ENCODE measurements at places on chromosomes 1 and 21.

DNA sequence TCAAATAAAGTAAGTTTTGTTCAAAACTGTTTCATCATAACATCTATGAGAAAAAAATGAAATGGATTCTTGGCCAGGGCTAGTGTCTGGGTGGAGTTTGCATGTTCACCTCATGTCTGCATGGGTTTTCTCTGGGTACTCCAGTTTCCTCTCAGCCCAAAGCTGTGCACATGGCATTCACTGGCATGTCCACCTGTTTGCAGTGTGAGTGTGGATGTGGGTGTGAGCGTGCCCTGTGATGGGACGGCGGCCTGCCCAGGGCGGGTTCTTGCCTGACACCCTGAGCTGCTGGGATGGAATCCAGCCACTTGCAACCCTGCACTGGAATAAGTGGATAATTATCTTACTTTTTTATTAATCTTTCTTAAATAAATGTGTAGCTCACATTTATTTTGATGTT is 185.5 kb downstream of the RYR2 start:
- DNase-seq, result no peak

GRCh38 chr1:170131450-170131849 is 14.3 kb upstream of the NTMT2 start:
- DNase-seq, result no peak

DNA sequence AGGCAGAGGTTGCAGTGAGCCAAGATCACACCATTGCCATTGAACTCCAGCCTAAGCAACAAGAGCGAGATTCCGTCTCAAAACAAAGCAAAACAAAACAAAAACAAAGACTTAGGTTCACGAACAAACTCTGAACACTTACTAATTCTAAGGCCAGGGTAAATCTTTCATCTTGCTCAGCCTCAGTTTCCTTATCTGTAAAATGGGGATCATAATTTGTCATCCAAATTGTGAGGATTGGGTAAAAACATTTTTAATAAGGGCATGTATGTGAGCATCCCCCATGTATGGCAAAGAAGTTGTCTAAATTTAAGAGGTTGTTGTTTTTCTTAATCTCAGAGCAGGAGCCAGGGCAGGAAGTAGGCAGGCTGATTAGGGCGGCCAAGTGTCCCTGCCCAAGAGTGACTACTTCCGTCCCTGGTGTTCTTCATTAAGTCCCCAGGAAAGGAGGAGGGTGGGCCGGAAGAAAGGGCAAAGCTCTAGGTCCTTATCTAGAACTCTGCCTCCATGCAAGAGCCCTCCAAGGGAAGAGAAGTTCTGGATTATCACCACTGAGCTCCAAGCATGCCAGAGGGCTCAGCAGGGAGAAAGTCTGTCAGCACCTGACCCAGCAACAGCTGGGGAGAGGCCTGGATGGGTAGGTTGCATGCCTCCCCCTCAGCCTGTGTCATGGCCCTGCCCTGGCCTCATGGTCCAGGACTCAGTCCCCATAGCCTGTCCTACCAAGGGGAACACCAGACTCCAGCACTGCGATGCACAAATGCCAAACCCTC is 49.9 kb upstream of the CLIC4 start:
- no peak for DNase-seq

DNA sequence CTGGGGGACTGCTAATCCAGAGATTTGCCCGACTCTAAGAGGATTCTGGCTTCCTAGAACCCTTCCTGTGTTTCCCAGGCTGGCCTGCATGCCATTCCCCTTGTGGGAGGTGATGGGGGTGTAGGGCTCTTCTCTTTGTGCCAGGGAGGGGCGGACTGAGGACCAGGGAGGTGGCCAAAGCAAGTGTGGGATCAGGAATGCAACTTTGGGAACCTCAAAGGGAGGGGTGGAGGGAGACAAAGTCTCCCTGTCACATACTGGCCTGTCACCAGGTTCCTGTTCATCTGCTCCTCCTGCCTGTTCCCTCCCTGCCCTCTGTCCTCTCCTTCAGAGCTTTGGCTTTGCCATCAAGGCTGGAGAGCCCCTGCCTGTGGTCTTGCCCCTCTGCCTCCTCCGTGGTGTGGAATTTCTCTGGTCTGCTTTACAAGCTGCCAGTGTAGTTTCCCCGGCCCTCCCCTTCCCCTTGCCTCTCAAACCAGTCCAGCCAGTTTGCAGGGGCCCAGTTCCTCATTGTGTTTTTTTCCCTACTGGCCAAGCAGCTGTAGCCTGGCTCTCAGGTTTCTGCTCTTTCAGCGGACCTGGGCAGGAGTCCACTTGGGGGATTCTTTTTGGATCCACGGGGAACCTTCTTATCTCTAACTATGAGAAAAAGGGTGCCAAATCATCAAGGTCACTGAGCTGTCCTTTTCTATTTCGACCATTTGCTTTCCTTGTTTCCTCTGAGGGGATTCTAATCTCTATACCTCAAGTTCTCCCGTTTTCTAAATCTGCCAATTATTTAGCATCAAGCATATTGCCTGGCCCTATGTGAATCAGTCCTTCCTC is 1.8 kb downstream of the CGN start:
- DNase-seq, result no peak

DNA sequence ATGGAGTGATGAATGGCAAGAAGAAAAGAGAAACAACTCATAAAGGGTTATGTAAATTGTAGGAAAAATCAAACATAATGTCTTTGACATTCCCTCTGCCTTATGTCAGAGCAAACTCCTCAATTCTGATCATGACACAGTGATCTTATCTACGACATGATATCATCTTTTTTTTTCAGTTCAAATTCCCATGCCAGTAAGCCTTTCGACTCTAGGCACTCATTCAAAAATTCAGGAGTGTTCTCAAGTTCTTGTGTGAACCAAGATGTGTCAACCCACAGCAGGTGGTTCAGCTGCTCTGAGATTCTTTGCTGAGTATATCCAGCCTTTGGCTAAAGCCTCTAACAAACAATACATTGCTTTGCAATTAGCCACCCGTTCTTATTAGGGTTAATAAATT is 97.1 kb upstream of the ESRRG start:
- no peak for DNase-seq

- no peak for DNase-seq
Measured at GRCh38 chr1:52237430-52237829, 95.5 kb downstream of the ZFYVE9 start.

DNA sequence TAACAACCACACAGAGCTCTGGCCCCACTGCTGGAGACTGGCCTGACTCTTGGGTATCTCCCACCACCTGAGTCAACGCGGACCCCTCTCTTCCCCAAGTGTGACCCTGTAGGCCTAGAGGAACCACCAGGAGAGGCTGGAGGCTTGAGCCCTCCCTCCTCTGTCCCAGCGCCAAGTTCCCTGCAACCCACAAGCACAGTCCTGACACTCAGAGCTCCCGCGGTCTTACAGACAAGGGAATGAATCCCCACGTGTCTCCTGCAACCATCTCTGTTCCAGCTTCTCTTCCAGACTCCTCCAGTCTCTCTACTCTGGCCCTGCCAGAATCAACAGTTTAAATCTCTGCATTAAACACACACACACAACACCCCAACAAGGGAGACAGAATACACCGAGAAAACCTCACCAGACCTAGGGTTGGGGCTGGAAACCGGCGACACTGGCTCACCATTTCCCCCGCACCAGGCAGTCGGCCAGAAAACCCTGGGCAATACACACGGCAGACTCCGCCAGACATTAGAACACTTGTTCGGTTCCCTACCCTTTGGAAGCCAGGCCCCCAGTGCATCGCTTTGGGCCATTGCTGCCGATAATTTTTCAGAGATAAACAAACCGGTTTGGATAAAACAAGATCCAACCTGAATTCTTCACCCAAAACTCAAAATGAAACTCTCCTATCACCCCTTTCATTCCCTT is 21.7 kb downstream of the CASZ1 start:
- DNase-seq, result no peak

DNA sequence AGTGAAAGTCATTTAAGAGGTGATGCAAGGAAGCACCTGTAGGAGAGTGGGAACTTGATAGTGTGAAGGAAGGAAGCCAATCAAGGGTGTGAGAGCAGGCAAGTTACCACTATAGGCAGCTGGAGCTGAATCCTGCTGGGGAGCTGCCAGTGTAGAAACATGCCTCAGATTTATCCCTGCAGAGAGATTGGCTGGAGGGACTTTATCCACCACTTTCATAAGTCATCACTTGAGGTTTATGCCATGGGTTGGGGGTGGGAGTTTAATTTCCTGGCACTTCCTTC is 443.6 kb downstream of the PLPP3 start:
- DNase-seq, result no peak

DNA sequence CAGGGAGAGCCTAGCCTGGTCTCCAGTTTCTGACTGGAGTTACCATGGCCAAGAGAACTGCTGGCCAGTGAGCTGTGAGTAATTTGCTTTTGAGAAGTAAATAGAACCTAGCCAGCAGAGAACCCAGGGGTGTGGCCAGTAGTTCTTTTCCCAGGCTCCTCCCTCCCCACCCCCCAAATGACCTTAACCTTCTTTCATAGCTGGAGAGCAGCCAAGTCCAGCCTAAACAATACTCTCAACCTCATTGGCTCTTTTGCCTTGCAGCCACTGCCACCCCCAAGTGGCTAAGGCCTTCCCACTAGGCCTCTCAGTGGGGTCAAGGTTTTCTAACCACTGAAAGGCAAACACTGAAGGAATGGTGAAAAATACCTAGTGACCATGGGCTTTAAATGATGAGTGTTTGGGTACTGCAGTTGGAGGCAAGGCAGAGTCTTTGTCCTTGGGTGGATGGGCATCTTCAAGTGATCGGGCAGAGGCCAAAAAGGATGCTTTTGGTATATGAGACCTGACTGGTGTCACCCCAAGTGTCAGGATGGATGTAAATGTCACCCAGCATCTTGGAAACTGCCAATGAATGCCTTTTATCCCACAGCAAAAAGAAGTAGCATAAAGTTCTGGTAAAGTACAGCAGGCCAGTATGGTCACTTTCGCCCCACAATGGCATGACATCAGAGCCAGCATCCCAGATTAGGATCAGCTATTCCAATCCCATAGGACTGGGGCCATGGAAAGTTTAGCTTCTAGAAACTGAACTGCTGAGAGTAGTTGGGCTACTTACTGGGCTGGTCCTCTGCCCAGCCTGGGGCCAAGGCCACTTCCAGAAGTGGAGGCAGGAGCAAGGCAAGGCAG is 3.5 kb upstream of the PIGV start:
- DNase-seq, result no peak

GRCh38 chr1:100785470-100786052 is 66.0 kb downstream of the VCAM1 start:
- no peak for DNase-seq

DNA sequence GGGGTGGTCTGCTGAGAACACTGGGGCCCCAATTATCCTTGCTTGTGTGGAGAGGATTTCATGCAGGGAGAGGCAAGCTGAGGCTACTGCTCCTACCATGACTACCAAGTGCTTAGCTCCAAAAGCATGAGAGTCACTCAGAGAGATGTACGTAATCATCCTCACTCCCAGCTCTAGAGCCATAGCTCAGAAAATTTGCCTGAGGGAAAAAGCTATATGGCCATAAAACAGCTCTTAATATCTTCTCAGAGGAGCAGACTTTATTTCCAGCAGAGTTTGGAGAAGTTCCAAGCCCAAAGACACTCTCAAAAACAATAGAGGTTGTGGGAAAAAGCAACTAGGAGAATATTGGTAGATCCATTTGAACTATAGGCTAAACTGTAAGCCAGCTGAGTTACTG is 106.4 kb upstream of the PBX1 start:
- no peak for DNase-seq

GRCh38 chr1:39497585-39497984 is 6.1 kb downstream of the BMP8A start:
- no peak for DNase-seq

- DNase-seq, result no peak
Measured at GRCh38 chr1:238177351-238177750, 286.6 kb upstream of the ZP4 start.

GRCh38 chr1:235831148-235831547 is 35.6 kb downstream of the LYST start:
- no peak for DNase-seq

DNA sequence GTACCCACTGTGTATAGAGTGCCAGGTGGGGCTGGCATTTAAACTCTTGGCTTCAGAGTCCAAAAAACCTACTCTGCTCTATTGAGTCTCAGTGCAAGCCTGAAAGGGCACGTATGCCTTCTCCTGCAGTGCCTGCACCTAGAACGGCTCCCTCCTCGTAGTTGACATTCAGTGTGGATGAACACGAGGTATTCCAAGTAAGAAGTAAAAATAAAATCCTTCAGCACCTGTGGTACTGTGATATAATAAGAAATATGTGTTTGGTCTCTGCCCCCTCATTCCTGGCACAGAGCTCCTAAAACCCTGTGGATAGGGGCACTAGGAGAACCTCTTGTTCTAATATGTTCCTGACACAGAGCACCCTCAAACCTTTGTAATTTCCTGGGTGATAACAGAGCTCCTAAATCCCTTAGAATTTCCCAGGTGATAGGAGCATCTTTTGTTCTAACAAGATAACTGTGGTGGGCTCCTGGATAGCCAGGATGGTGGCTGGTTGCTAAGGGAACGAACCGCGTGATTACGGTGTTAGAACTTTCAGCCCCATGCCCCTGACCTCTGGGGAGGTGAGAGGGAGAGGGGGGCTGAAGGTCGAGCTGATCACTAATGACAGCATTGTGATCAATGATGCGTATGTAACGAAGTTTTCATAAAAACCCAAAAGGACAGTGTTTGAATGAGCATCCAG is 16.8 kb downstream of the UCK2 start:
- DNase-seq, result no peak

DNA sequence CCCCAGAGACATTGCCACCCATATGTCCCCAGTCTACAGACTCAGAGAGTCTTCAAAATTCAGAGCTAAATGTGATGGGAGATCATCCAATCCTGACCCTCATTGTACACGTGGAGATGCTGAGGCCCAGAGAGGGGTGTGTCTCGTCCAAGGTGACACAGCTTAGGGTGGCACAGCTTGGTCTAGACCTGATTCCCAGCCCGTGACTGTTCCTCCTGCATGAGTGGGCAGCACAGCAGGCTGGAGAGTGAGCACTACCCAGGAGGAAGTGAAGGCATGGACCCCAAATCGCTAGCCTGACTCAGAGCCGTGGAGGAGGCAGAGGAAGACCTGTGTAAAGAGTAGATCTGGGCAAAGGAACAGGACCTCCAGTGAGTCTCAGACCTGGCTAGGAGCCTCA is 16.4 kb downstream of the S100A7 start:
- no peak for DNase-seq

- DNase-seq, result no peak
Measured at GRCh38 chr21:42343556-42343955, 7.2 kb downstream of the TFF2 start.

GRCh38 chr1:7684132-7684531 is 87.0 kb upstream of the VAMP3 start:
- no peak for DNase-seq
